ENCODE measurements at places on chromosomes 16 and 17.

GRCh38 chr16:16861546-16861945, 482.6 kb downstream of the NPIPA7 start:
- DNase-seq: peak; percentile 28

DNA sequence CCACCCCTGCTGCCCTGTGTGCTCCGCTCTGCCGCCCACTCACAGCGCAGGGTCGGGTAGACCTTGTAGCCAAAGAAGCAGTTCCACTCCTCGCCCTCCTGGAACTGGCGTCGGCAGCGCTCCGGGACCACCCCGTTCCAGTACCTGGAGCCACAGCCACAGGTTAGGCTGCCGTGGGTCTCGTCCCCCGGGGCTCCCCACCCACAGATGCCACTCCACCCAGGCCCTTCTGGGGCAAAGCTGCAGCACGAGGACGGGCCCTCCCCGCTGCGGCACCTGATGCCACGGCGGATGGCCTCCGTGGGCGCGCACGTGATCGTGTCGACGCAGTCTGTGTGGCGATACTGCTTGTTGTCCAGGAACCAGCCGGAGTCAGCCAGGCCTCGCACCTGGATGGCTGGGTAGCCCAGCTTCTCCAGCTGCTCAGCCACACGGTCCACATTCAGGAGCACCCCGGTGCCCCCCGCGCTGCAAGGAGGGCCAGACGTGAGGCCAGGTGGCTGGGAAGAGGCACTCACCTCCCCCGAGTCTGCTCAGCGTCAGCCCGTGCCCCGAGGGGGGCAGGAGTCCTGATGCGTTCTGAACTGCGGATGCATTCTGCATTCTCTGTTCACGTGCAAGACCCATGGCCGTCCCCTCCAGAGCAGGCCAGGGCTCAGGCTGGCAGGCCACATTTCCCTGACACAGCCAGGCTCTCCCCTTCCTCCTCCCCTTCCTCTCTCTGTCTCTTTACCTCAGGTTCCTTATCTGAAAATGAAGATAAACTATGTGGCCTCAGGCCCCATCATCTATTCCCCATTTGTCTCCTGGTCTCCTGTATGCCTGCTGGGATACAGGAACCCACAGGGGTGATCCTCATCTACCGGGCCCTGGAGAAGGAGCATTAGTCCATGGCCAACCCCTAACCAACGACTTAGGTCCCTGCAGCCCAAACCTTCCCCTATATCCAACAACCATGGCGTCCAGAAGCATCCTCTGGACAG, 4.1 kb downstream of the NOTUM start:
- no peak for DNase-seq

GRCh38 chr17:14072881-14073280, 3.6 kb downstream of the COX10 start:
- DNase-seq: no peak

DNA sequence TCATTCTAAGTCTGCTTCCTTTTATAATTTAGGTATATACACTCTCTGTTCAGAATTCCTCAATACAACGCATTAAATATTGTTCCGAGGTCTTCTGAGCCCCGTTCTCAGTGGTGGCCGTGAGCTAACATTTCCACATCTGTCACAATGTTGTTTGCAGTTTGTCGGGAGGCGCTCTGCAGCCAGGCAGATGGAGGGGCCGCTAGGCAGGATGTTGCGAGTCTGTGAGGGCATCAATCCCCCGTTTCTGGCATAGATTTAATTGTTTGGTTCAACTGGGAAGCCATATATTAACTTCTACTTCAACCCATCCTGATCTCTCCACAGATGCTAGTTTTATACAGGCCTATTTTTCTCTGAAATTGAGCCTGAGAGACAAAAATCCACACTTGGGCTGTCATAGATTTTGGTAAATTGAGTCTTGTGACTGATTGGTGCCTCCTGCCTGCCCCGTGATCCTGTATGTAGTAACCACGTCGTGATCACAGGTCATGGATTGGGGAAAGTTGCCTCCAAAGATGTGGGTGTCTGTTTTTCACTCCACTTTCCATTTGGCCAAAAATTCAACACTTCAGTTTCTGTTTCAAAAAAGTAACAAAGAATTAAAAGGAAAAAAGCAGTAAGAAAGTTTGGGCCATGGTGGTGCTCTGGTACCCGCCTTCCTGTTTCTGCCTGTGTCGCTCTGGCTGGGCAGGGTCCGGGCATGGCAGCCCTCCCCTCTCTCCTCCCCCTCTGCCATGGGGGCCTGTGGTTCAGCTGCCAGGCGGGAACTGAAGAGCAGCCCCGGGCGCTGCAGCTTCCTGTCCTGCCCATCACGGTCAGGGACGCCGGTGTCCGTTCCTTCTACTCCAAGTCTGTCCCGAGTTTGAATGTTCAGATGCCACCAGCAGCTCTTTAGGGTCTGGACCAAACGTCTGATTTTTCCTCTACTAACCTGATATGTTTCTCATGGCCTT, 41.5 kb downstream of the RPTOR start:
- DNase-seq: no peak

DNA sequence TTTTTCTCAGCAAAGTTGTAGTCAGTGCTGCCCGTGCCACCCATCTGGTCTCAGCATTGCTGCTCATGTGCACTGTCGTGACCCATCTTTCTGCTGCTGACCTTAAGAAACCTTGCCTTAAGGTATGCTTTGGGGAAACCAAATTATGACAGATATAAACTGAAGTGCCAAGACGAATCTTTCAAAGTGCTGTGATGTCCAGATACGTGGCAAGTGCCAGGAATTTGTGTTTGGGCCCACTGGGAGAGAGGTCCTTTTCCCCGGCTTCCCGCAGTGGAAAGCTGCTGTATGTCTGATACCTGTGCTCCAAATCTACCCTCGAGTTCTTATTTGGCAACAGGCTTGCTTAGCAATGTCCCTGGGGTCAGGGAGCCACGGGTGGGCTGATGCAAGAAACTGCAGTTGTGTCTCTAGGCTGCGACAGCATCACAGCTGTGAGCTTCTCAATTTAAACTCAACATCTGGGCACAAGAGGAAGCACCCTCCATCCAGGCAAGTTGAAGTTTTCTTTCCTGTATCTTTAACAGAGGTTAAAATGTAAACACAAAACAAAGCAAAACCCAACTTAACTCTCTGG, 30.3 kb upstream of the TOX3 start:
- DNase-seq: no peak

GRCh38 chr16:62831235-62831850, 795.1 kb upstream of the CDH8 start:
- no peak for DNase-seq

- DNase-seq: no peak
Measured at GRCh38 chr17:31156326-31156725, 61.5 kb downstream of the NF1 start.

GRCh38 chr17:61490540-61490975, 38.3 kb downstream of the TBX4 start:
- DNase-seq: no peak

GRCh38 chr17:75288770-75289114, 491 bp downstream of the SLC25A19 start:
- DNase-seq: peak; percentile 57

DNA sequence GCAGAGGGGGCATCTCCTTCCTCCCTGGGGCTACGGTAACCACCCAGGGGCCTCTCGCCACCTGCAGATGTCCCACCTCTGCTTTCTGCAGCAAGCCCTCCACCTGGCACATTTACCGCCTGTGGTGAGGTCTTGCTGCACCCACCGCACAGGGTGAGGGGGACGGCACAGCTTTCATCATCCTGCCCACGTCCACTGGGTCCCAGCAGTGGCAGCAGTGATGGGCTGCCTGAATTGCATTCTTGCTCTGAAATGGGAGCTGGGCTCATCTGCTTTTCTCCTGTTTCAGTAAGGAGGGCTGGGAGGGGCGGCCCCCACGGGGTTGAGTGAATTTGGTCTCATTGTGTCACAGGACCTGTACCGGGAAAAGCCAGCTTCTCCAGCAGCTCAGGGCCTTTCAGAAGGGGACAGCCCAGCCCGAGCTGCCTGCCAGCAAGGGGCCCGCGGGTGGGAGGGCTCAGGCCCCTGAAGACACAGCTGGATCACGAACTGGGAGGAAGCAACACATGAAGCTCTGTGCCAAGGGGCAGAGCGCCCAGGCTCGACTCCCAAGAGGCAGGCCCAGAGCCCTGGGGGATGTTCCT, 12.7 kb downstream of the DNAAF8 start:
- DNase-seq: no peak

DNA sequence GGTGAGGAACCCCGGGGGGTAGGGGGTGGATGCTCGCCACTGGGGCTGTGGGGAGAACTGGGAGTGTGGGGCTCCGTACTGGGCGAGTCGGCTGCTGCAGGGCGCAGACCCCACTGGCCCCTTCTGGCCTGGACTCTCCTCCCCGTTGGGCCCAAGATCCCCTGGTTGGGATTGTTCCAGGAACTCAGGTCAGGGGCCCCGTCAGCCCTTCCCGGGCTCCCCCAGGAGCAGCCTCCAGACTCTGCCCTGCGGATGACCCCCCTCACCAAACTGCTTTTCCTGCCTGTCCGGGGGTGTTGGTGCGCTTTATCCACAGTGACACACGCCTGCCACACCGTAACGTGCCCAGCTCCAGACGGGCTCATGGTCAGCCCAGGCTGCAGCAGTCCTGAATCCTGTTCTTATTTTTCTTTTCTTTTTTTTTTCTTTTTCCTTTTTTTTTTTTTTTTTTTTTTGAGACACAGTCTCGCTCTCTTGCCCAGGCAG, 21.1 kb downstream of the CENPX start:
- DNase-seq: no peak

DNA sequence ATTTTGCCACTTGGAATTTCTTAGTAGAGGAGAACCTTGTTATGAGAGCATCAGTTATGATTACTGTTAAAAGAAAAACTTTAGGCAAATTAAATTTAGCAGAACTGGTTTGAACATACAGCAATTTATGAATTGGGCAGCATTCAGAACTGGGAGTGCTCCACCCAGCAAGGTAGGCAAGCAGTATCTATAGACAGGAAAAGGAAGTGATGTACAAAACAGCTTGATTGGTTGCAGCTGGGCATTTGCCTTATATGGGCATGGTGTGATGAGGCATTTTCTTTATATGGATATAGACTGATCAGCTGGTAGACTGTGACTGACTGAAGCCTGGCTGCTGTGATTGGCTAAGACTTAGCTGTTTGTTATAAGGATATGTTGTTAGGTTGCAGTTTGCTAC, 17.6 kb upstream of the CYLD start:
- DNase-seq: no peak

DNA sequence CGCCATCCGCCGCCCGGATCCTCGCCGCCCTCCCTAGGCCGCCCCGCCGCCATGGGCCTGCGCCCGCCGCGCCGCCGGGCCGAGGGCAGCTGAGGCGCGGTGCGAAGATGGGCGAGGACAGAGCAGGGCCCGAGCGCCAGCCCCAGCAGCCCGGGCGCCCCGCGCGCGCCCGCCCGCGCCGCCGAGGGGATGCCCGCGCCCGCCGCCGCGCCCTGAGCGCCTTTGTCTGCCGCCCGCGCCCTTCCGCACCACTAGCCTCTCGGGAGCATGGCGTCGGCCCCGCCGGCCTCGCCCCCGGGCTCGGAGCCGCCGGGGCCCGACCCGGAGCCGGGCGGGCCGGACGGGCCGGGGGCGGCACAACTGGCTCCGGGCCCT, 278 bp downstream of the RAB11FIP3 start:
- DNase-seq: peak; percentile 21

DNA sequence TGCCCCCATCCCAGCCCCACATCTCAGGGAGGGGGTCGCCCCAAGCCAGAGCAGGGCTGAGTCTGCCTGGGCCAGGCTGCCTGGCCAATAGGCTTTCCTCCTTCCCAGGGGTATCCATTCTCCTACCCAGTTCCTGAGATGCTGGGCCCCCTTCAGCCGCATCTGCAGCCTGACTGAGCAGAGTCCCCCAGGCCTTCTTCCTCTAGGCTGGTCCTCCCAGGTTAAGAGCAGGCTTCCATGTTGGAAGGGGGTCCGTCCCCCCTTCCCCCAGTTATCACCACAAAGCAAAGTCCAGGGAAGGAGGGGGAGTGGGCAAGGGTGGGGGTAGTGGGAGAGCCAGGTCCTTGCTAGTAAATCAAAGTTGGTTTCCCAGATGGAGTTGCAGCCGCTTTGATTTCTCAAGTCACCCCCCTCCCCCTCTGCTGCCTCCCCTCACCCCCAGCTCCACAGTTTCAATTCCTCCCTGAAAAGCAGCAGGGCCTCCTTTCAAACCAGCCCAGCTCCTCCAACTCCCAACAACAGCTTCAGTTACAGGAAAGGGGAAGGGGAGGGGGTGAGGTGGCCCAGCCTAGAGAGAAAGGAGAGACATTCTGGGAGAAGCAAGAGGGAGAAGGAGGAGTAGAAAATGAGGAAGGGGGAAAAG, 9.5 kb upstream of the FZD2 start:
- no peak for DNase-seq

- DNase-seq: no peak
Measured at GRCh38 chr16:14015948-14016347, 55.2 kb upstream of the MRTFB start.

DNA sequence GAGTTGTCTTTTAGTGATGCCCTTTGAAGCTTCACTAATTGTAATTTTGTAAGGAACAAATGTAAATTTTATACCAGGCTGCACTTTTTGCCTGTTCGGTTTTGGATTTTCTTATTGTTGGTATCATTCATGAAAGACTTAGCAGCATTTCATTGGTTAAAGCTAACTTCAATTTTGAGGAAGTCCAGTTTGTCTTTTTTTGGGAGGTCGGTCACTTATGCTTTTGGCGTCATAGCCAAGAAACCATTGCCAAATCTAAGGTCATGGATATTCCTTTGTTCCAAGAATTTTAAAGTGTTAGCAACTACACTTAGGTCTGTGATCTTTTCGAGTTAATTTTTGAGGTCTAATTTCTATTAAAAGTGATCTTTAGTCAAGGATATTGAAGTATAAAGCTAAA, 77.1 kb downstream of the PRKCA start:
- no peak for DNase-seq

- peak; percentile 27 for DNase-seq
Measured at GRCh38 chr16:11386054-11386680, 40.9 kb downstream of the RMI2 start.

DNA sequence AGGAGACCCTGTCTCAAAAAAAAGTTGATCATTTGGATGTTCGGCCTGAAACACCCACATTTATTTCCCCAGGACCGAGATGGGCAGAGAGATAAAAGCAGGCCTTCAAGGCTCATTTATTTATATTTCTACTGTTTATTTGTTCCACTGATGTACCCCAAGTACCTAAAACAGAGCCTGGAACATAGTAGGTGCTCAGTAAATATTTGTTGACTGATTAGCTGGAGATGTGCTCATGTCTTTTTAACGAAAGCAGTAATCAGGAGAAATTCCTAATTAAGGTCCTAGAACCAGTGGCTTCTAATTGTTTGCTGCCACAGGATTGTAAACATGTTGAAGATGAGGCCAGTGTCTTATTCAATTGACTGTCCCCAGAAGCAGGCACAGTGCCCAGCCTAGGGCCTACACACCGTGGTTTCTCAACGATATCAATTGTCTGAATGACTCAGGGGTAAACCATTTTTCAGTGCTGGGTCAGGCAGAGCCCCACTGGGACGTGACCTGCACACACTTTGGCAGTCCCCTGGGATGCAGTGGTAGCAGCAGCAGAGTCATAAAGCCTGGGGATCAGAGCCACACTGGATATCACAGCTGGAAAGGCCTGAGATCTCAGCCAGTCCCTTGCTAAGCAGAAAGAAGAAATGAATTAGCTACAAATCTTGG, 34.8 kb downstream of the SOST start:
- DNase-seq: no peak

Measured in stimulated activated CD4-positive, alpha-beta T cell treated with anti-CD3 and anti-CD28 coated beads, Interleukin-1b, Interleukin-23, amount 100 ng/mL, for 48 hours (primary cell).